Mammary epithelial cell (primary cell): ENCODE measurements at places on chromosomes 12 and 14.

DNA sequence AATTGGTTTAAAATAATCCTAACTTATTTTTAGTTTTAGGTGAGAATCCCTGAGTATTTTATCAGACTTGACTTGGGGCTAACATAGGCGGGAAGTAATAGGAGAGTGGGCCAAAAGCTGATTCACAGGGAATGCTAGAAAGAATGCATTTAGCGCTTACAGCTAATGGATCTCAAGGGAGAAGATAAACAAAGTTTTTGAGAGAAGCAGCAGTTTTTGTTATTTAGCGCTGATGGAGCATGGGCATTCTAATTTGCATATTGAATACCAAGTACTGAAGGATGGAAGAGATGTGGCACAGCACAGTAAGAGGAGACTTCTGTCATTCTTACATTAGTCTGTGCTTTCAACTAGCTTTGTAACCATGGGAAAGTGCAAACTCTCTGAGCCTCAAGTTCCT, 436.0 kb upstream of the FBXO33 start:
- DNase-seq: no peak

- DNase-seq: no peak
Observed at GRCh38 chr12:4089121-4089606, 184.4 kb upstream of the CCND2 start.

- DNase-seq: no peak
Observed at GRCh38 chr12:105363890-105364289, 33.4 kb downstream of the C12orf75 start.

DNA sequence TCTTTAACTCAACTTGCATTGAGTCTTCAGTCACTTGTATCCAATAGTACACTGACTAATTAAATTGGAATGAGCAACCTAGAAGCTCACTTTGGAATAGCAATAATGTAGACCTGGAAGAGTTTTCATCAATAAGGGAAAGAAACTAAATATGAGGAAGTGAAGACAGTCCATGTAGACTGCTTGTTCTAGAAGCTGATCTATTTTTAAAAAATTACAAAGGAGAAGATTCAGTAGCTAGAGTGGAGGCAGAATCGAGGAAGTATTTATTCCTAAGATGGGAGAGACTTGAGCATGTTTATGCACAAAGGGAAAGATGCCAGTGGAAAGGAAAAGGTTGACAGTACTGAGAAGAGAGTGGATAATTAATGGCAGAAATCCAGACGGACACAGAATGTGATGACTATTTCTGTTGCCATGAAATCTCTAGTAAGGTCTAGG, 156.3 kb upstream of the PDE3A start:
- DNase-seq: no peak

- DNase-seq: no peak
Observed at GRCh38 chr12:76186131-76186906, 101.8 kb upstream of the NAP1L1 start.

DNA sequence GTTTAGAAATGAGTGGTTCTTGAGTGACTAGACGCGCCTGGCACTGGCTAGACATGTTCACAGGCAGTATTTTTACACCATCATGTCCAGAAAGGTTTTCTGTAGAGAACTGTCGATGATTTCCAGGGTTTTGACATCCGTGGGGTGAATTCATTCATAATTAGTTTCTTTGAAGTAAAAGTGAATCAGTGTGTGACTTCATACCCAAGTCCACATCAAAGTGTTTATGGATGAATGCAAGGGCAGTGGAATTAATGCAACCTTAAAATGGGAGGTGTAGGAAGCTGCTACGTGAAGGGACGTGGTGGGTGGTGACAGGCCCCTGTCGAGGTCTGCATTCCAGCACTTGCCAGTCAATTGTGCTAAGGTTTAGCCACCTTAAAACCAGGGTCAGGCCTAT, 38.4 kb upstream of the ELK3 start:
- no peak for DNase-seq

DNA sequence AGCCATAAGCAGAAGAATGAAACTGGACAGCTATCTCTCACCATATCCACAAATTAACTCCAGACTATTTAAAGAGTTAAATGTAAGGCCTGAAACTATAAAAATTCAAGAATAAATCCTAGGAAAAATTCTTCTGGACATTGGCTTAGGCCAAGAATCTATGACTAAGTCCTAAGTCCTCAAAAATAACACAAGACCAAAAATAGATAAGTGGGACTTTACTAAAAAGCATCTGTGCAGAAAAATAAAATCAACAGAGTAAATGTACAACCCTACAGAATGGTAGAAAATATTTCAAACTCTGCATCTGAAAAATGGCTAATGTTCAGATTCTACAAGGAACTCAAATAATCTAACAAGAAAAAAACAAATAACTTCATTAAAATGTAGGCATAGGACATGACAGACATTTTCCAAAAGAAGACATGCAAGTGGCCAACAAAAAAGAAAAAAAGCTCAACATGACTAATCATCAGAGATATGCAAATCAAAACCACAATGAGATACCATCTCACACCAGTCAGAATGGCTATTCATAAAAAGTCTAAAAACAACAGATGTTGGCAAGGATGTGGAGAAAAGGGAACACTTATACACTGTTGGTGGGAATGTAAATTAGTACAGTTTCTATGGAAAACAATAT, 61.0 kb upstream of the PPFIA2 start:
- DNase-seq: peak; percentile 15

GRCh38 chr12:111937429-111937828, 75.5 kb downstream of the TMEM116 start:
- DNase-seq: no peak

DNA sequence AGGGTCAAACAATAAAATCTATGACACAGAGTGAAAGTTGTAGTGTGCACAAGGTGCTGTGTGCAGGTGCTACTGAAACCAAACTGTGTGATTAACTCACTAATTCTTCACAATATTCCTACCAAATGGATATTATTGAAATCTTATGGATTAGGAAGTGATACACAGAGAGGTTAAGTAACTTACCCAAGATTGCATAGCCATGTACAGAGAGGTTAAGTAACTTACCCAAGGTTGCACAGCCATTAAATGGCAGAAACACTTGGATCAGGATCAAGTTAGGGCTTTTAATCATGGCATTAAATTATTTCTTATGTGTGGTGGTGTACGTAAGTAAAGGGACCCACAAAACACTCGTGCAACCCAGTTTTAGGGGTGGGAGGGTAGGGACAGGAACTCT, 771.4 kb downstream of the AACS start:
- DNase-seq: no peak

DNA sequence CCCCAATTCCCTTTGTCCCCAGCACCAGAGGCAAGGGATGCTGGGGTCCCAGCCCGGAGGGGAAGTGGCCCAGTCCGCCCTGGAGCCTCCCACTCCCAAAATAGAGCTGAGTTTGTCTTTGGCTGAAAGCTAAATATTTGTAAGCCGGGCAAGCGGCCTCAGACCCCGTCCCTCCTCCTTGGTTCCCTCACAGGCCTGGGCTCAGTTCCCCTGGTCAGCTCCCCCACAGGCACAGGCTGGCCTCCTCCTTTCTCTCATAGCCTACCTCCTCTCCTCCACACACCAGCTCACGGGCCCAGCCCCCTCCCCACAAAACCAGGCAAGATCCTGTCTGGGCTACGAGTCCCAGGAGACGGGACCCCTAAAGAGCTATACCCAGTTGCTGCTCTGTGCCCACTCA, 1.3 kb downstream of the SP7 start:
- no peak for DNase-seq

- no peak for DNase-seq
Observed at GRCh38 chr12:26869908-26870459, 37.0 kb upstream of the ITPR2 start.

DNA sequence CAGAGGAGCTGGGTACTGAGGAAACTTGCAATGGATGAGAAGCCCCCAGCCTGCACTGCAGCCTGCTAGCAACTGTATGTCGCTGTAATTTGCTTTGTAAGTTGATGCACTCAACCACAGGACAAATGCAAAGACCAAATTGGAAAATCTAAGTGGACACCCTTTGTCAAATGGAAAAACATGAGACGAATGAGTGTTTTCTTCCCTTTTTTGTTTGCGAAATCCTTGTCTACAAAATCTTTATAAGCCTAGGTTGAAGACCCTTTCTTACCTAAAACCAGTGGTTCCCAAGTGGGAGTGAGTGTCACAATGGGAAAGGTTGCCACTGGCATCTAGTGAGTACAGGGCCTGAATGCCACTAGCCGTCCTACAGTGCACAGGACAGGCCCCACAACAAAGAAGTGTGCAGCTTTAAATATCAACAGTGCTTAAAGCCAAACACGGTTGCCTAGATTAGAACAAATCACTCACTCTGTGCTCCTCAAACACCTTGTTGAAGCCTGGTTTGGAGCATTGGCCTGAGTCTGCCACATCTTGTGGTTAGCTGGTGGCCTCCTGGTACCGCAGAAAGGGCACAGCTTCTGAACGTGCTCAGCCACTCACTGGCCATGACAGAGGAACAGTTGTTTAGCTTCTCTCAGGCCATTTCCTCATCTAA, 7.6 kb upstream of the VASH1 start:
- no peak for DNase-seq

DNA sequence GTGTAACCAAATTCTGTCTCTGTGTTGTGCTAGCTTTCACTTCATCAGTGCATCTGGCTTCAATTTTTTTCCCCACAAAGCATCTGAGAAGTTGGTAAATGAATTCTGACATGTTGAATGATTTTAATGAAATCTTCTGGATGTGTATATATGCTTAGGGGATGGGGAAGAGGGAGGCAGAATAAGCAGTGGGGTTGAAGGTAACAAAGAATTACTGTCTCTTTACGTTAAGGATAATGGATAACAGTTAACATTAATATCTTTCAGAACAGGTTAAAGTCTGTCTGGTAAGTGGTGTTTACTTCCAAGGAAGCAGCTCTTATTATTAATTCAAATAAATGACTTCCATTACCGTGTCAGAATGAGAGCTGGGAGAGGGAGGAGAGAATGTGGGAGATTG, 261.7 kb downstream of the ERC1 start:
- no peak for DNase-seq

- DNase-seq: peak; percentile 94
Observed at GRCh38 chr12:10716704-10717315, 6.3 kb downstream of the YBX3 start.

DNA sequence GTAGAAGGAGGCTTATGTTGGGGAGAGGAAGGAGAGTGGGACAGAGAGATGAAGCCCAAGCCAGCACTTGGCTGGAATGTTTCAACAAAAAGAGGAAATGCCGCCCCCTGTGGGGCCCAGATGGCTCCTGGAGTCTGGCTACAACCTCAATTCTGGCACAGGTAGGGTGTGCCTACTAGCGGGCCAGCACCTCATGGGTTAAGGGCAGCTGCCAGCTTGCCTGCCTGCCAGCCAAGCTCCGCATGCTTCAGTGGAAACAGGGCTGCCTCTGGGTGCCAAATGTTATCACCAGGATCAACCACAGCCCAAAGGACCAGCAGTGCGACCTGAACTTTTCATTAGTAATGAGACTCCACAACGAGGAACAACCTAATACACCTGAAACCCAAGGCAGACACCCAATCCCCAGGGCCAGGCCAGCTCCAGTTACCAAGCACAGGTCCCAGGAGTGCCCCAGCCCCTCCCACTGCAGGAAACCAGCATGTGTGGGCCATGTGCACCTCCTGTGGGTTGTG, 11.3 kb downstream of the RAB15 start:
- DNase-seq: no peak

- no peak for DNase-seq
Observed at GRCh38 chr12:31278424-31278823, 47.5 kb downstream of the SINHCAF start.

- DNase-seq: no peak
Observed at GRCh38 chr14:99095369-99095768, 176.6 kb downstream of the BCL11B start.

GRCh38 chr12:66500841-66501240, 178.0 kb downstream of the GRIP1 start:
- no peak for DNase-seq

GRCh38 chr12:84397263-84397662, 515.3 kb downstream of the SLC6A15 start:
- no peak for DNase-seq

GRCh38 chr12:71877335-71878121, 38.0 kb downstream of the TBC1D15 start:
- DNase-seq: no peak

- no peak for DNase-seq
Observed at GRCh38 chr14:83320837-83321236, 1787.2 kb upstream of the SEL1L start.

DNA sequence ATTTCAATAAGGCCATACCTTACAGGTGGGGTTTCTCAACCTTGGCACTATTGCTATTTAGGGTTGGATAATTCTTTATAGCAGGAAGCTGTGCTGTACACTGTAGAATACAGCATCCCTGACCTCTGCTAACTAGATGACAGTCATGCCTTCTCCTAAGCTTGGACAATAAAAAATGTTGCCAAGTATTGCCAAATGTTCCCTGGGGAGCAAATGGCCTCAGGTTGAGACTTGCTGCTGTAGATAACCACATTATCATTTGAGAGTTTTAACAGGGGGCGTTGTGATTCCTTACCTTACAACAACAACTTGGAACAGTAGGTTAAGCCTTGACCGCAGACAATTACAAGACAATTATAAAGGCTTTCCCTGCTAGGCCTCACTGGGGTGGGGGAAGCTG, 1073.6 kb upstream of the TMEM132C start:
- DNase-seq: peak; percentile 54

DNA sequence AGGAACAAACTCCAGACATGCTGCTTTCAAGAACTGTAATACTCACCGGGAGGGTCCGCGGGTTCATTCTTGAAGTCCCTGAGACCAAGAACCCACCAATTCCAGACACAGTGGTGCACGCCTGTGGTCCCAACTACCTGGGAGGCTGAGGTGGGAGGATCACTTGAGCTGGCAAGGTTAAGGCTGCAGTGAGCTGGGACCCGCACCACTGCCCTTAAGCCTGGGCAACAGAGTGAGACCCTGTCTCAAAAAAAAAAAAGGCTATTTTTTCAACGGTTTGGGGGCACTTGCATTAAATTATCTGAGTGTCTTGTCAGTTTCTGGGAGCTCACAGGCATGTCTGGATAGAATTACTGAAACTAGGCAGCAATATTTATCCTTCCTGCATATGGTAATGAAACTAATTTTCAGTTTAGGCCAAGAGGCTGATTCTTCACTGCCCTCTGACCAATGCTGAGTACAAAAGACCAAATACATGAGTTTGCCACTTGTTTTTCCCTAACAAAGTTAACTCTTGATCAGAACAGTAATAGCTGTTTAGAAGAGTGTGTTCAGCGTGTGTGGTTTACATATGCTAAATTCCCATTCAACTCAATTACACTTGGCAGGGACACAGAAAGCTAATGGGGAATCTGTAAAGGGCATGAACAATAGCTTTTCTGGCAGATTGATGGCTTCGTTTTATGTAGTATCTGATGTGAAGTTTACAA, 65.8 kb upstream of the RASSF3 start:
- DNase-seq: no peak

DNA sequence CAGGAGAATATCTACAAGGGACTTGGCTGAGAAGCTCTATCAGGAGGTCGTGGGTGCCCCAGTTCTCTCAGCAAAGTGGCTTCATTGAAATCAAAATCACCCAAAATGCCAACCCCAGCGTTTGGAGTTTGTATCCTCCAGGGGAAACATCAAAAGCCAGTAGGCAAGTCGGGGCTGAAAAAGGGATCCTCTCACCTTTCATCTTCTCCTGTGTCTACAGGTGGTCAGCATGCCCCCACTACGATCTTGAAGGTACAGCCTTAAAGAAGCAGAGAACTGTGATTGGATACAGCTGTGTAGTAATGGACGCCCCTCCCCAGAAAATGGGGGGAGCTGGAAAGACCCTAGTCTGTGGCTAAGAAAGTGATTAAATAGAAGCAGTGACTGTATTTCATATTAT, 22.2 kb downstream of the HRK start:
- no peak for DNase-seq

- no peak for DNase-seq
Observed at GRCh38 chr12:96473394-96474093, 15.8 kb upstream of the CFAP54 start.

GRCh38 chr14:100790502-100791347, 35.2 kb upstream of the MEG3 start:
- DNase-seq: no peak
